ENCODE measurements at places on chromosomes 12 and 14.

DNA sequence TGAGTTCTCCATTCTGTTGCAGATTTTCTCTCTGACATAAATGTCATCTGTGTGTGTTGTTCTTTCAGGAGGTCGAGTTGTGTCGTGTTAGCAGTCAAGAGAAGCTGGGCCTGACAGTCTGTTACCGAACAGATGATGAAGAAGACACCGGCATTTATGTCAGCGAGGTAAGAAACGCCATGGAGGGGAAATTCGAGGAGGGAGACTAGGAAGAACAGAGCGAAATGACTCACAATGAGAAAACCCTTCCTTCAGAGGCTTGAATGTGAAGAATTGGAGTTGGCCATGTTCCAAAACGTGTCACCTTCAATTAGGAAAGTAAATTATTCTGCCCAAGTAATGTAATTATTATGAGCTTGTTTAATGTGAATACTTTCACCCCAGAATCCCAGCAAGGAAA lies 364.5 kb downstream of the PDZRN4 start:
- DNase-seq: no peak

GRCh38 chr12:72081777-72082176 lies 143.1 kb downstream of the TPH2 start:
- no peak for DNase-seq

DNA sequence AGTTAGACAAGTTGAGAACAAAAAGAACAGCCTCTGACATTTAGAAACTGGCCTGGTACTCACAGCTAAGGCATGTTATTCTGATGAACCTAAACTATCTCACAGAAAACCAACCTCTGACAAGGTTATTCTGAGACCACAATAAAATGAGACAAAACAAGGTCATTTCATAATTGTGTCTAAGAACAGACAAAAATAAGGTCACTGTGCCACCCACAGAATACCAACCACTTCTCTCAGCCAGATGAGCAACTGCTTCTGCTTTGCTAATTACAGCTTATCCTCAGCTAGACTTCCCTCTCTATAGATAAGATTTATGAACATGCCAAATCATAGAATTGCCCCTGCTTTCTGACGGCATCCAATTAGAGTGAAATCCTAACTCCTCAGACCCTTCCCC lies 52.2 kb upstream of the CRACR2A start:
- no peak for DNase-seq

GRCh38 chr12:86950043-86950442 lies 693.9 kb upstream of the MGAT4C start:
- no peak for DNase-seq

DNA sequence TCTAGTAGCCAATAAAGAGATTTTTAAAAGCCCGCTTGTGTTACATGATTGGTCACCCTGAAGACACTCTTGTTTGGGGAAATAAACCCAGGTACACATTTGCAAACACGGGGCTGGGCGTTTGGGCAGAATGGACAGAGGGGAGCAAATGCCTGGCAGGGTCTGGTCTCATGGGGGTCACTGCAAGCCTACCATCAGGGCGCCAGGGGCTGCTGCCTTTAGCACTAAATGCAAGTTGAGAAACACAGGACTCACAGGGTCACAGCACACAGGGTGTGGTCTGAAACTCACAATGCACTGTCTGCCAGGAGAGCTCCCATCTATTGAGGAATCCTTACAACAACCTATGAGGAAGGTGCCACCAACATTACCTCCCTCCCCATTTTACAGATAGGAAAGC lies 62.6 kb downstream of the CHGA start:
- DNase-seq: no peak

- no peak for DNase-seq
Observed at GRCh38 chr12:78057075-78057474, 226.4 kb downstream of the NAV3 start.
